Small intestine (tissue), 16 donors: ENCODE measurements at places on chromosomes 7 and 10.
A peak's percentile ranks its signal among the peaks of the same experiment; 100 is the strongest.

GRCh38 chr10:50600831-50601477, 22.8 kb downstream of the SGMS1 start:
- DNase-seq: no peak

- no peak for DNase-seq
These were observed 55.1 kb downstream of the VCL start for GRCh38 chr10:74052994-74053393.

GRCh38 chr7:7693881-7694280, 24.5 kb downstream of the RPA3 start:
- DNase-seq: no peak

DNA sequence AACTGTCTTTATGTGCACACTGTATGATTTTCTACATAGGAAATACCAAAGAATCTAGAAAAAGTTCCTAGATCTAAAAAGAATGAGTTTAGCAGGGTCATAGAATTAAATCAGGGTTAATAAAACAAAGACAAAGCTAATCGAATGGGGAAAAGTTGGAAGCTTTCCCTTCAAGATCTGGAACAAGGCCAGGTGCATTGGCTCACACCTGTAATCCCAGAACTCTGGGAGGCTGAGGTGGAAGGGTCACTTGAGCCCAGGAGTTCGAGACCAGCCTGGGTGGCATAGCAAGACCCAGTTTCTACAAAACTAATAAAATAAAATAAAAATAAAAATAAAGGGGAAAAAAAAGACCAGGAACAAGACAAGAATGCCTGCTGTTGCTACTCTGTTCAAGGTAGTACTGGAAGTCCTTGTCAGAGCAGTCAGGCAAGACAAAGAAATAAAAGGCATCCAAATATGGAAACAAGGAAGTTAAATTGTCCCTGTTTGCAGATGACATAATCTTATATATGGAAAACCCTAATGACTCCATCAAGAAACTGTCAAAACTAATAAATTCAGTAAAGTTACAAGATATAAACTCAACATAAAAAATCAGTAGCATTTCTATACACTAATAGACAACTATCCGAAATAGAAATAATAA, 76.1 kb upstream of the RHEB start:
- DNase-seq: no peak

GRCh38 chr10:11265484-11265883, 247.8 kb downstream of the CELF2 start:
- no peak for DNase-seq

DNA sequence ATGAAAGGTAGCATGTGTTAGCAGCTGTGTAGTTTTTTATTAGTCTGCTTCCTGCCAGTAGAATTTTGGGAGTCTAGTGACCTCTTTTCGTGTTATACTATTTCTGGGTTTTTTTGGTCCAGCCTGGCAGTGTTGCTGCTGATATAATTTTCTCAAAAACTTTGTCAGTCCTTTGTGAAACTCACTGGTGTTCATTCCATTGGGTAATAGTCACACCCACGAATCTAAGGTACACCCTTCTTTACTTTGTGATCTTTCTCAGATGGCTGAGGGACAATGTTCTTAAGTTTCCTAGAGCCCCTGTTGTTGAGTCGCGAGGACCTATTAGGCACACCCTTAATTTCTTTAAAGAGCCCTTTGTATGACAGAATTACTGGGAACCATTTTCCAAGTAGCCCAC, 52.3 kb downstream of the TPST1 start:
- no peak for DNase-seq

DNA sequence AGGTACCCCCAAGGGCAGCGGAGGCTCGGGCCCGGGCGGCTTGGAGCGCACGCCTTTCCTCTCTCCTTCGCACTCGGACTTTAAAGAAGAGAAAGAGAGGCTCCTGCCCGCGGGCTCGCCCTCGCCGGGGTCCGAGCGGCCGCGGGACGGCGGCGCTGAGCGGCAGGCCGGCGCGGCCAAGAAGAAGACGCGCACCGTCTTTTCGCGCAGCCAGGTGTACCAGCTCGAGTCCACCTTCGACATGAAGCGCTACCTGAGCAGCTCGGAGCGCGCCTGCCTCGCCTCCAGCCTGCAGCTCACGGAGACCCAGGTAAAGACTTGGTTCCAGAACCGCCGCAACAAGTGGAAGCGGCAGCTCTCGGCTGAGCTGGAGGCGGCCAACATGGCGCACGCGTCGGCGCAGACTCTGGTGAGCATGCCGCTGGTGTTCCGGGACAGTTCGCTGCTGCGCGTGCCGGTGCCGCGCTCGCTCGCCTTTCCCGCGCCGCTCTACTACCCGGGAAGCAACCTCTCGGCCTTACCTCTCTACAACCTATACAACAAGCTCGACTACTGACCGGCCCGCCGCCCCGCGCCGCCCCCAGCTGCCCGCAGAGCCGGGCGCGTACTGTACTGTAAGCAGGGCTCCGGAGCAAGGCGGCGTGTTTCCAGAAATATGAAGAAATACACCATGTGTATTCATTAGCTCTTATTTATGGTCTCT, 1.8 kb downstream of the HMX2 start:
- peak; percentile 14 for DNase-seq

- DNase-seq: no peak
These were observed 300.8 kb downstream of the GRID1 start for GRCh38 chr10:86065711-86066251.

- peak; percentile 29 for DNase-seq
These were observed 178.4 kb downstream of the EXOC4 start for GRCh38 chr7:133431134-133431724.

GRCh38 chr7:38903057-38903456, 5.9 kb downstream of the VPS41 start:
- DNase-seq: no peak

GRCh38 chr7:79361214-79361613, 92.3 kb downstream of the MAGI2 start:
- DNase-seq: no peak
